ENCODE measurements at places on chromosomes 13 and 19.

- DNase-seq, result peak; percentile 91
These were observed at the start of gene ZNF486 for GRCh38 chr19:20167020-20167644. Gene ZNF486 (plus strand): TSS chr19:20167214. CDS start chr19:20167331, 117 bp downstream.

- no peak for DNase-seq
These were observed 13.2 kb upstream of the PSPC1 start for GRCh38 chr13:19795956-19796355.

DNA sequence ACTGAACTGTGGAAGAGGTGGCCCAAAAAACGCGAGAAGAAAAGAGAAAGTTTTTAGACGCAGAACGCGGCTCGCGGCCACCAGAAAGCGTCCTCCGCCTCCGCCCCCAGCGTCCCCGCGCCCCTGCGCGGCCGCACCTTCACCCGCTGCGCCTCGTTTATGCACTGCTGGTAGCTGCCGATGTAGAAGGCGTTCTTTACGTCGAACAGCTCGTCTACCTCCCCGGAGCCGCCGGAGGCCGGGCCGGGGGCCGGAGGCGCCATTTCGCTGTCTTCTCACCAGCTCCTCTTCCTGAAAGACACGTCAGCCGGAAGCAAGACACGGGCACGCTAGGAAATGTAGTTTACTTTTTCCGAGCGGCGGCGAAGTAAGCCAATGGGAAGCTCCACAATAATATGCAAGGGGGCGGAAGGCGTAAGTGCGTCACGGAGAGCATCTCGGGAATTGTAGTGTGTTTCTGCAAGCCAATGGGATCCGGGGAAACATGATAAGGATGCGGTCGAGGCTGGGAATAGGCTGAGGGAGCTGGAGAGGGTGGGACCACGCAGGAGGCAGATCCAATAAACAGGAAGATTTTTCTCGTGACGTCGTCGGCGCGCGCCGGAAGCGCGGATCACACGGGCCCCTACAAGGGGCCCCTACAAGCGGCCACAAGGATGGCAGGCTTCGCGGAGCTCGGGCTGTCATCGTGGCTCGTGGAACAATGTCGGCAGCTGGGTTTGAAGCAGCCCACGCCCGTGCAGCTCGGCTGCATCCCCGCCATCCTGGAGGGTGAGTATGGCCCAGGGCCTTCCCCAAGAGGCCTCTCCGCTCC lies at the start of the genes COPE and DDX49:
TSS of gene COPE (minus strand) at position 302 of the 814 bp plus-strand sequence. CDS start at position 263, 39 bp downstream.
TSS of gene DDX49 (plus strand) at position 630 of the 814 bp plus-strand sequence. CDS start at position 657, 27 bp downstream.
- peak; percentile 99 for DNase-seq

- DNase-seq, result no peak
These were observed 134.6 kb downstream of the KATNAL1 start for GRCh38 chr13:30172593-30173302.

DNA sequence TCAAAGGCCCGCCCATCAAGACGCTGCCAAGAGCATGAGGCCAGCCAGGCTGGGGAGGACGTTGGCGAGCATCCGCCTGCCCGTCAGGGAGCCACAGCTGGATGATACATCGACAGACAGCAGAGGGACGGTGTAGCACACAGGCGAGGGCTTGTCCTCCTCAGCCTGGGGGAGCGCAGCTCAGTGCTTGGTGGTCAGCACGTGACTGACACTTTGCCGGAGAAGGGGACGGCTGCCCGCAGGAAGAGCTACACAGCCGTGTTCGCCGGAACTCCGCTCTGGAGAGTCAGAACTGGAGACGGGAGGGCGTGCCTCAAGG lies 34.1 kb downstream of the CSNK1G2 start:
- DNase-seq, result no peak

DNA sequence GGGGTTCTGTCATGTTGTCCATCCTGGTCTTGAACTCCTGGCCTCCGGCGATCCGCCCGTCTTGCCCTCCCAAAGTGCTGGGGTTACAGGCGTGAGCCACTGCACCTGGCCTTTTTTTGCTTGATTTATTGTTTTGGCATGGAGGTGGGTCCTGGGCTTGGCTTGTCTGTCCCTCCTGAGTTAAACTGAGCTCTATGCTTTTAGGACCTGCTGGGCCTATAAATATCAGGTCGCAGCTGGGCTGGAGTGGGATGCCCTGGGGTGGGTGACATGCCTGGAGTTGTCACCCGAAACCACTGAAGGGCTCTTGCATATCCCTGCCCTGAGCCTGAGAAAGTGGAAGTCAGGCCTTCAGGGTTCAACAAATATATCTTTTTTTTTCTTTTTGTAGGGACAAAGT lies 5.5 kb downstream of the ARRDC5 start:
- DNase-seq, result no peak

- peak; percentile 10 for DNase-seq
These were observed 121.9 kb upstream of the MLNR start for GRCh38 chr13:49098198-49098597.

DNA sequence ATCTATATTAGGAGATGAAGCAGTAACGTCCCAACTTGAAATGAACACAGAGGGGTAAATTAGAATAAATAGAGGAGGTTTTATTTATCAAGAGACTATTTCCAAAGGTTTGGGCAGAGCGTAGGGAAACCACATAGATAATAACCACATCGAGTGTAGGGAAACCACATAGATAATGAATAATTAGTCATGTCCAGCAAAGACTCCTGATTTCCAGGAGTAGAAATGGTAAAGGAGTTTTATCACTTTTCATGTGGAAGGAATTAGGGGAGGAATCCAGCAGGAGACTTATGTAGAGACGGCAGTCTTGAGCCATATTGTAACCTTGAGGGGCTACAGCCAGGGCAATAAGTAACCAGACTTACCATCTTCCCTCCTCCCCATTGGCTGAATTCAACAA lies 136.3 kb upstream of the CSNK1A1L start:
- no peak for DNase-seq

- DNase-seq, result no peak
These were observed 461 bp upstream of the HSPB6 start for GRCh38 chr19:35757231-35757748.

DNA sequence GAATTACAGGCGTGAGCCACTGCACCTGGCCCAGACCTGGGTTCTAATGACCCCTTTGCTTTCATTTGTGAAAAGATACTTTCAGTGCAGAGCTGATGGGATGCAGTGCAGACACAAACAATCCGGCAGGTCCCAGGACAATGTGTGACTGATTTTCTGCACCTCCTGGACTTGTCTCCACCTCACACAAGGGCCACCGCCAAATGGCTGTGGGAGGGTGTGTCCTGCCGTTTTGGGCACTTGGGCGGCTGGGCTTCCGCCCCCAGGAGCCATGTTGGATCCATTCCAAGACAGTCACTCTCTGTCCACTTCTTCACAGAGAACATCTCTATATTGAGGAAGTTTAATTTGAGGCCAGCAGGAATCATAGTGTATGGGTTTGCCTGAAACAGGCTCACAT lies 112.3 kb upstream of the ZNF507 start:
- DNase-seq, result no peak

DNA sequence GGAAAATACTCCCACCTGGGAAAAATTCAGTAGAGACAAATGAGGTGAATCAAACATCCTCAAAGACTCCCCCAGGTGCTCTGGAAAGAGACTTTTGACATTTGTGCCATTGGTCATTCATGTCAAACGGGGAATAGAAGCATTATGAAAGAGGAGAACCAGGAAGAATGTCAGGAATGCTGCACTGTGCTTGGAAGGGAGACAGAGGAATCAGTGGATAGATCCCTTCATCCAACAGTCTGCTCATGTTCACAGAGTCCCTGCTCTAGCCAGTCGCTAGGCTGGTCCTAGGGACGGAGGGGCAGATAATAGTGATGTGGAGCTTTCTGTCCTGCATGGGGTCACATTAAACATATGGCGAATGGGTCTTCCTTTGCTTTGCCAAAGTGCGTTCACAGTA lies 384.4 kb downstream of the FGF9 start:
- no peak for DNase-seq

- no peak for DNase-seq
These were observed 24.5 kb downstream of the ADGRE3 start for GRCh38 chr19:14650161-14650560.

DNA sequence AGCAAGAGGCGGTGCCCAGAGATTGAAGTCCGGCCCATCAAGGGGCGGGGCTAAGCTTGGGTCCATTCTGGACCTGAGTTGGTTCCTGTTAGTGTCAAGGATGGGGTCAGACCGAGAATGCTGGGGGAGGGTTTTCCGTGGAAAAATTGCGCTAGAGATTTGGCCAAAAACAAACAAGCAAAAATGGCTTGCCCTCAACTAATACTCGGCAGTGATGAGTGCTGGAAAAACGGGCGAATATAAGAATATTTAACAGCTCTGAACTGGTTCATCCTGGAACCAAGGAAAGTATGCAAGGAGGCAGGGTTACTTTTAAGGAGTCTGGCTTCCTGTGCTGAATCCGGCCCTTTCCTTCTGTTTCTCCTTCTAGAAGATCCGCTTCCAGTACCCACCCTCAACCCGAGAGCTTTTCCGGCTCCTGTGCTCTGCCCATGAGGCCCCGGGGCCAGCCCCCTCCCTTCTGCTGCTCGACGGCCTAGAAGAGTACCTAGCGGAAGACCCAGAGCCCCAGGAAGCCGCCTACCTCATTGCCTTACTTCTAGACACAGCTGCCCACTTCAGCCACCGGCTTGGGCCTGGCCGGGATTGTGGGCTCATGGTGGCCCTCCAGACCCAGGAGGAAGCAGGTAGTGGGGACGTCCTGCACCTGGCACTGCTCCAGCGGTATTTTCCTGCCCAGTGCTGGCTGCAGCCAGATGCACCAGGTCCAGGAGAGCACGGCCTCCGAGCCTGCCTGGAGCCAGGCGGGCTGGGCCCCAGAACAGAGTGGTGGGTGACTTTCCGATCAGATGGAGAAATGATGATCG lies 880 bp downstream of the SWSAP1 start:
- peak; percentile 79 for DNase-seq

GRCh38 chr13:31191748-31192147 lies 8.0 kb upstream of the B3GLCT start:
- DNase-seq, result no peak

GRCh38 chr13:94988654-94989053 lies 276.3 kb upstream of the SOX21 start:
- no peak for DNase-seq

- no peak for DNase-seq
These were observed 1004.1 kb upstream of the PCDH9 start for GRCh38 chr13:68234274-68234673.

DNA sequence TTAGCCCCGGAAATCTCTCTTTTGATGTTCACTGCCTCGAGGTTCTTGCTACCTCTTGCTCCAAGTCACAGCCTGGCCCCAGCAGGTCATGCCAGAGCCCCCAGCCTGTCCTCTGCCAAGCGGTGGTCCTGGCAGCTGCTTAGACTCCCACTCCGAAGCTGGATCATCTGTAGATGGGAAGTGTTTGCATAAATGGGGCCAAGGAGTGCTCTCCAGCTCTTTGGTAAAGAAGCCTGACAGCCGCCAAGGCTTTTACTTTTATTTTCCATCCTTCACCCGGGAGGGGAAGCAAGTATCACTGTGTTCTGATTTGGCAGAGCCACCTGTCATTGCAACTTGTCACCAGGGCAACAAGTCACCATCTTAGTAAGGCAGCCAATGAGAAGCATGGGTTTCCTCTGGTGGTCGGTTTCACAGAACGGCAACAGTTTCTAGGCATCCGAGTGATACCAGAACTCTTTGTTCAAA lies 10.6 kb upstream of the RETN start:
- peak; percentile 62 for DNase-seq

DNA sequence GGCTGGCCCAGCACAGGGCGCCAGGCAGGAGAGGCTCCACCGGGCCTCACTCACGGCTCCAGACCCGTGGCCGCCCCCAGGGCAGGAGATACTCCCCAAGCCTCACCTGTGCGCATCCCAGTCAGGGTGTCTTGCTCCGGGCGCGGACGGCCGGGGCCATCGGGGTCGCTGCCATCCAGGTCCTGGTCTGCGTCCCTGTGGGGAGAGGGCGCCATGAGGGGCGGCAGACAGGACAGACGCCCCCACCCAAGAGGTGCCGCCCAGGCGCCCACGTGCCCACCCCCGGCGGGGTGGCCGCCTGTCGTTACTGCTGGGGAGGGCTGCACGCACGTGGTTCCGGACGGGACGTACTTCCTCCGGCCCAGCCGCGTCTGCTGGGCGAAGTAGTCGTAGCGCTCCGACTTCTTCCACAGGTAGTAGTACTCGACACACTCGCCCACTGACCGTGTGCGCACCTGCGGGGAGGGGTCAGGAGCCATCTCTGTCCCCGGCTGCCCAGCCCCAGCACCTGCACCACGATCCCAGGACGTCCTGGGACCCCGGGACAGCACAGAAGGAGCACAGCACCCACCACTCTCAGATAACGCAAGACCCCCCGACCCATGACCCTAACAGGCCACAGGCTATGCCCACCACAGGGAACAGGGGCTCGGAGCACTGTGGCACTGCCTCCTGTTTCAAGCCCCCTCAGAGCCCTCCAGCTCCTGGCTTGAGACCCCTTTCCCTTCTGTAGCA lies 17.4 kb upstream of the PLPP2 start:
- no peak for DNase-seq

DNA sequence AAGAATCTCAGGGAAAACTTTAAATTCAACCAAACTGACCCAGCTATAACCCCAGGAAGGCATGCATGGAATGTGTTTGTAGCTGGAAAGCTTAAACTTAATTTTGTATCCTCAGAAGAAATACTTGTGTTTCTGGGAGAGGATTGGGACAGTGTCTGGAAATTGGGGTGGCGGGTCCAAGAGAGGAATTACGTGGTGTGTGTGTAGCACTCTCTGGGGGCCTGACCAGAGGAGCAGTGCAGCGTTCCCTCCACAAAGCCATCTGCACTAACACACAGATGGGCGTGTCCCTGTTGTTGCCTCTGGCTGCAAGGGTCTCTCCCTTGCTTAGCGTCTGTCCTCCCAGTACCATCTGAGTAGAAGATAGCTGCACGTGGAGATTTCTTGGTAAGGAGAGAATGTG lies 6.4 kb downstream of the GARRE1 start:
- no peak for DNase-seq

DNA sequence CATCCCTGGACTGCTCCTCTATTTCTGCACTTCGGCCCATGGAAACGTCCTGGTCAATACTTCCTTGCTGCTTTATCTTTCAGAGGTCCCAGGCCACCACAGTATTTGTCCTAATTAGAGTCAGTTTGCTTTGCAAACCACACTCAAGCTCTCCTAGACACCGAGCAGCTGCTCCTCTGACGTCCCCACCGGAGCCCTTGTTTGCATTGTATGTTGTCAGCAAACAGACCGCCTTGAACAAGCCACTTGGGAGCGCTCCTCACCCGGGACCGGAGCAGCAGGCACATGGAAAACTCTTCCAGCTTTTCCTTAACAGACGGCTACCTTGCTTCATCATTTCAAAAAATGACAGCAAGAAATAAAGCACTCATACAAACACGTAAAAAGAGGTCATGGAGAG lies 51.5 kb upstream of the GTF3A start:
- no peak for DNase-seq

Data from central memory CD4-positive, alpha-beta T cell (primary cell).